ENCODE measurements at places on chromosomes 5 and 9.

DNA sequence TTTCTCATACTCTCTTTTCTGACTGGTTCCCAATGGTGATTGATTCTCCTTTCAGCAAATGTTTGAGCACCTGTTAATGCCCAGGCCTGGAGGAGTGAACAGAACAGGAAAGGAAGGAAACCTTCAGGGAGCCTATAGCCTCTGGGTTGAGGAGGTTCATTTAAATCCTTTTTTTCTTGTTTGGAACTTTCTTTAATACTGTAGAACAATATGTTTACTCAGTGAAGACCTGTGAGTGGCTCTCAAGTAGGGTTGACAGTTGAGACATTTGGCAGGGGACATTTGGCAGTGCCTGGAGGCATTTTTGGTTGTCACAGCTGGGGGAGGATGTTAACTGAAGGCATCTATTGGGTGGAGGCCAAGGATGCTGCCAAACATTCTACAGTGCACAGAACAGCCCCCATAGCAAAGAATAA is 6.1 kb upstream of the FAM120AOS start:
- no peak for DNase-seq

- DNase-seq = no peak
Measured at GRCh38 chr9:88831713-88832407, 159.4 kb upstream of the S1PR3 start.

DNA sequence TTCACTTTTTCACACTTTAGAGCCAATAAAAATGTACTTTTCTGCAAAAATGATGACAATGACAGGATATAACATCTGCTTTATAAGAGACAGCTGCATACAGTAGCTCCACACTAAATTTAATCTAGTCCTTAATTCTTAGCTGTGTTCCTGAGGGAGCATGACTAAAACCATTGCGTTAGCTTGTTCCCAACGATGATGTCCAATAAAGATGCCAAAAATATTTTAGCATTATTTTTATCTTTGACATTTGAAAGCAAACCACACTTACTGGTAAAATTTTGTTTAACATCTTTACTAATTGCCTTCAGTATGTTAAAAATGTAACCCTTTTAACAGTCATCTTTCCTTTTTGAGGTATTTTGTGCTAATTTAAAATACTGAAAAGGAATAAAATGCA is 382.7 kb downstream of the CHSY3 start:
- peak; percentile 77 for DNase-seq

DNA sequence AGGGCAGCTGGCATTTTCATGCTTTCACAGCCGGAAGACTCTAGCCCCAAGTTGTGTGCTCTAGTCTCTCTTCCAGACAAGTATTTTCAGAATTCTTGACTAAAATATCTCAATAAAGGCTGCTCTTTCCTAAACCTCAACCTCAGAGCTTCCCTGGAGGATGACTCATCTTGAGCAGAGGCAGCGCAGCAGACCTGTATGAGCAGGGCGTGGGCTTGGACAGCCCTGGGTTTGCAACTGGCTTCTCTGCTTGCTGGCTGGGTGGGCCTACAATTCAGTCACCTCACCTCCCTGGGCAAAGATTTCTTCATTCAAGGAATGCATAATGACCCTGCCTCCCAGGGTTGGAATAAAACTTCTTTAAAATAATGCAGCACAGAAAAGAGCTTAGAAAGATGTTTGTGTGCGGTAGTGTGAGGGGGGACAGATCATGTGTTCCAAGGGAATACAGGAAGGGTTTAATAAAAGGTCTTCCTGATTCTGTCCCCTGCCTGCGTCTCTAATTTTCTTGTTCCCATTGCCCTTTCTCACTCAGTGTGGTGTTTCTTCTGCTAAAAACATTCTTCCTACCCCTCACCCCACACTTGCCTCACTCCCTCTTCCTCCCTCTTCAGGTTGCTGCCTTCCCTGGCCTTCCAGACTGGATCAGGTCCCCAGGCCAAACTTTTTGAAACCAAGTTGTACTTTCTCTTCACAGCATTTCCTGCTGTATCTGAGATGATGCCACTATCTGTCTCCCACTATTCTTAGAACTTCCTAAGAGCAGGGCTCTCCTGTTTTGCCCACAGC is 39.4 kb upstream of the MAP1B start:
- peak; percentile 87 for DNase-seq

GRCh38 chr5:10593531-10594181 is 29.8 kb downstream of the ANKRD33B start:
- no peak for DNase-seq

- no peak for DNase-seq
Measured at GRCh38 chr5:93599399-93600120, 16.5 kb downstream of the NR2F1 start.

GRCh38 chr5:62306896-62307689 is 1.1 kb downstream of the KIF2A start:
- peak; percentile 50 for DNase-seq

GRCh38 chr9:93900971-93901861 is 53.9 kb downstream of the BARX1 start:
- DNase-seq = no peak

DNA sequence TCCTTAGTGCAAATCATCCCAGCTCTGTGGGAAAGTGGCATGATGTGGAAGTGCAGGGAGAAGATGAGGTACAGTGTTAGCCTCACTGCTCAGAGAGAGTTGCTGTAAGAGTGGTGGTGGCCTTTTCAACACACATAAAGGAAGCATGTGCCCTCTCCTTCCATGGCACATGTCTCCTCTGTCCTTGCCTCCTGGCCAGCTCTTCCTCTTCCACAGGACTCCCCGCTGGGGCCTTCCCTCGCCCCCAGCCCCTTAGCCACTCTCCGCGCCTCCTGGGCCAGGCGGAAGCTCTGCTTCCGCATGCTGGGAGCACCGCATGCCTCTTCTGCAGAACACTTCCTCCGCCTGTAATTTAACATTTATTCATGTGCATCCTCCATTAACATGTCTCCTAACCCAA is 4.8 kb upstream of the KCNMB1 start:
- DNase-seq = no peak

DNA sequence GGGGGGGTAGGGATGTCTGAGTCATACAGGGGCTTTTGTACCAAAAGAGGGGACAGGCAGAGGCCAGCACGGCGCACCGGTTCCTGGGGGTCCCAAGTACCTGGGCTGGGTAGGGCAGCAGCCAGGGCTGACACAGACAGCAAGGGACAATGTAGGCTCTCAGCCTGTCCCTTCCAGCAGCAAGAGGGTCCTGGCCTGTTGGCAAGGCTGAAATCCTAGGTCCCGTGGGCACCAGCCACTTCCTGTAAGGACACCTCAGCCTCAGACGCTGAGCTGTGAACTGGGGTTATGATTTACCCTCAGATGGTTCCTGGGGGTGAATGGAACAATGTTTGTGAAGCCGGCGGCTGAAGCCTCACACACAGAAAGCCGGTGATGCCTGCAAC is 41.3 kb downstream of the NACC2 start:
- DNase-seq = no peak

DNA sequence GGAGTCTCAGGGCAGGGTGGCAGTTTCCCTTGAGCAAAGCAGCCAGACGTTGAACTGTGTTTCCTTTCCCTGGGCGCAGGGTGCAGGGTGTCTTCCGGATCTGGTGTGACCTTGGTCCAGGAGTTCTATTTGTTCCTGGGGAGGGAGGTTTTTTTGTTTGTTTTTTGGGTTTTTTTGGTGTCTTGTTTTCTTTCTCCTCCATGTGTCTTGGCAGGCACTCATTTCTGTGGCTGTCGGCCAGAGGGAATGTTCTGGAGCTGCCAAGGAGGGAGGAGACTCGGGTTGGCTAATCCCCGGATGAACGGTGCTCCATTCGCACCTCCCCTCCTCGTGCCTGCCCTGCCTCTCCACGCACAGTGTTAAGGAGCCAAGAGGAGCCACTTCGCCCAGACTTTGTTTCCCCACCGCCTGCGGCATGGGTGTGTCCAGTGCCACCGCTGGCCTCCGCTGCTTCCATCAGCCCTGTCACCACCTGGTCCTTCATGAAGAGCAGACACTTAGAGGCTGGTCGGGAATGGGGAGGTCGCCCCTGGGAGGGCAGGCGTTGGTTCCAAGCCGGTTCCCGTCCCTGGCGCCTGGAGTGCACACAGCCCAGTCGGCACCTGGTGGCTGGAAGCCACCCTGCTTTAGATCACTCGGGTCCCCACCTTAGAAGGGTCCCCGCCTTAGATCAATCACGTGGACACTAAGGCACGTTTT is 3.5 kb upstream of the PHYHD1 start:
- DNase-seq = peak; percentile 52

- no peak for DNase-seq
Measured at GRCh38 chr5:50814556-50814955, 148.1 kb downstream of the PARP8 start.

- DNase-seq = no peak
Measured at GRCh38 chr5:60533789-60534188, 166.2 kb downstream of the DEPDC1B start.

DNA sequence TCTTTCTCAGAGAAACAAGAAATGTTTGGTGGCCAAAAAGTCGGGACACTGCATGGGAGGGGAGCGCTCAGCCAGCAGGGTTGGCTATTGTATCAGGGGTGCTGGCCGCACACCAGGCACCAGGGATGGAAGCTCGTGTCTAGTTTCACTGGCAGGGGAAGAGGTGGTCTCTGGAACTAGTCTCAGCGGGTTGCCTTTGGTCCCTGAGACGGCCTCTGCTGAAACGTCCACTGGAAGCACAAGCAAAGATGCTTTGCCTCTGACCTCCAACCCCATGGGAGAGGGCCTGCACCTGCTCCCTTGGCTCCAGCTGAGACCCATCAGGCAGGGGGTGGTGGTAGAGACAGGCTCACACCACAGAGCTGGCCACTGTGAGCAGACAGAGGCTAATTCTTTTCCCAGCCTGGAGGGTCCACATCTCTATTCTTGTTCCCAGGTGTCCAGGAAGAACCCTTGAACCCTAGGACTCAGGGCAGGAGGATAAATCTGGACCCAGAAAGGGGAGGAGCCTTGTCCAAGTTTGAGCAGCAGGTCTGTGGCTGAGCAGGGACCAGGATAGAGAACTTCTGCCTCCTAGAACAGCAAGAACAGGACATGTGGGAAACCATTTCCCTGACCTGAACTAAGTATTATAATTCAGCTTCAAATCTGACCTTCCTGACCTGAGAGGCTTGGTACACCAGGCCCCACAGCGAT is 102.6 kb downstream of the RGS3 start:
- no peak for DNase-seq

DNA sequence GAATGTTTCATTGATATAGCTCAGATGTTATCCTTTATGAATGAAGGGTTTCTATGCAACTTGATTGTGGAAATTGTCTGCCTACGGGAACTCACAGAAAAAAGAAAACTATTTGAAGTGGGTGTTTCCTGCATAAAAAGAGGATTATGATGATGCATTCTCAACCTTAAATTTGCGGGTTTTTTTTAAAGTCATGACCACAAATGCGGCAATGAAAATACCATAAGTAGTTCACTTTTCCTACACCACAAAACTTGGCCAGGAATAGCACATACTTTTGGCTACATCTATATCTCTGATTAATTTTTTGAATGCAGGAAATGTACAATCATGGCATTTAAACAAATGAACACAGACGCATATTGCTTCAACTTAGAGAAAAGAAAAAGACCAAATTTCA is 754.7 kb downstream of the DTWD2 start:
- DNase-seq = peak; percentile 37

DNA sequence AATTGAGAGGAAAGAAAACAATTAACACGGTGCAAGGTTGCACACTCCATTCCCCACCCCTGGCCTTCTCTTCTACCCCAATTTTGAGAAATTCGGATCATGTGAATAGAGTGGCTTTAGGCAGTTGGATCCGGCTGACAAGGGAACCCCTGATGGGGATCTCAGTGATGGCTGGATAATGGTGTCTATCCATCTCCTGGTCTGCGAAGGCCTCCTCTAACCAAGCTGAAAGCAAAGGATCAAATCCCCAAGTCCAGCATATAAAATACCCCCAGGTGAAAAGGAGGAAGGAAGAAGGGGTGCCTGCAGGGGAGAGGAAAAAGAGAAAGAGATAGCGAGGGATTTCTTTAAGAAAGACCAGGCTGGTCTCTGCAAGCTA is 16.0 kb downstream of the NR2F1 start:
- DNase-seq = no peak

DNA sequence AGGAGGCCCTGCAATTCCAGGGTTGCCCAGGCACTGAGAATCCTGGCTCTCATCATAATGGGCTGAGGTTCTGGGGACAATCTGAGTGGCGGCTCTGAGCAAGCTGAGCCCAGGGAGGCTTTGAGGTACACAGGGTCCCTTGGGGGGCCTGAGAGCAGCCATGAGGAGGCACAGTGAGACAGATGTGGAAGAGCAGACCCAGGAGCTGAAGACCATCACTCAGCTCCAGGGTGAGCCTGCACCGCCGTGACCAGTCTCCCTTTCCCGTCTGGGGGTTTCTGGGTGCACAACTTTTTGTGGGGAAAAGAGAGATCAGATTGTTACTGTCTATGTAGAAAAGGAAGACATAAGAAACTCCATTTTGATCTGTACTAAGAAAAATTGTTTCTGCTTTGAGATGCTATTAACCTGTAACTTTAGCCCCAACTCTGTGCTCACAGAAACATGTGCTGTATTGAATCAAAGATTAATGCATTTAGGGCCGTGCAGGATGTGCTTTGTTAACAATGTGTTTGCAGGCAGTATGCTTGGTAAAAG is at the start of gene CCDC183:
TSS of gene CCDC183 (plus strand) at position 101 of the 537 bp plus-strand sequence. CDS start at position 161, 60 bp downstream.
- no peak for DNase-seq

DNA sequence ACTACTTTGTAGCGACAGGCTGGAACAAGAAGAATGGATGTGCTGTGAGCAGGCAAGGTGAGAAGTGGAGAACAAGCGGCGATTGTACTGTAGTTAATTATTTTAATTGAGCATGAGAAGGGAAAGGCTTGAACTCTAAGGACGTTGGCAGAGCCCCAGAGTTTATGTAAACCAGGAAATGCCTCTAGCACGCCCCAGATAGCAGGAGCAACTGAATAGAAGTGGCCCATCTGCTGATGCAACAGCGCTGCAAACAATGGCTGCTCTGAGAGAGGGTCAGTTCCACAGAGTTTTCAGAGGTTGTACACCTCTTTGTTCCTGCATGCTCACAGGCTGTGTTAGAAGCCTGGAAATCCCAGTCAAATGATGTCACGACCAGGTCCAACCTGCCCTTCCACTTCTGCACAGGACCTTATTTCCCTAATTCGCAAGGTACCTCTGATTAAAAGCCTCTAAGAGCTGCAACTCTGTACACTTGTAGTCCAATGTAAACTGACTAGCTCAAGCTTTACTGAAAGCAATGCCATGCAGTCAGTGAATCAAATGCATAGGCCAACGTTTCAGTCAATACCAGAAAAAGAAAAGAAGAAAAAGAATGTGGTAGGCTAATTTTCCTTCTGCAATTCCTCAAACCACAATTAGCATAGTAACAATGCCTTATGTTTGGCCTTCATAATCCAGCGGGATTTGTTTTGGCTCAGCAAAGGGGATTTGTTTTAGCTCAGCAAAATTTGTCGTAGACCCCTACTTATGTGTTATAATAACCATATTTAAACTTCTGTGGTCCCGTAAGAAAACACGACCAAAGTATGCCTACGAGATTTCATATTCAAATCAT is 119.6 kb upstream of the RETREG1 start:
- peak; percentile 80 for DNase-seq

Data from fibroblast of skin of back (primary cell).